ENCODE measurements at places on chromosomes 12 and 14.

GRCh38 chr12:124172636-124173035 lies 122.3 kb upstream of the RFLNA start:
- DNase-seq, result no peak

GRCh38 chr12:2023365-2023764 lies 19.1 kb upstream of the DCP1B start:
- DNase-seq, result no peak

DNA sequence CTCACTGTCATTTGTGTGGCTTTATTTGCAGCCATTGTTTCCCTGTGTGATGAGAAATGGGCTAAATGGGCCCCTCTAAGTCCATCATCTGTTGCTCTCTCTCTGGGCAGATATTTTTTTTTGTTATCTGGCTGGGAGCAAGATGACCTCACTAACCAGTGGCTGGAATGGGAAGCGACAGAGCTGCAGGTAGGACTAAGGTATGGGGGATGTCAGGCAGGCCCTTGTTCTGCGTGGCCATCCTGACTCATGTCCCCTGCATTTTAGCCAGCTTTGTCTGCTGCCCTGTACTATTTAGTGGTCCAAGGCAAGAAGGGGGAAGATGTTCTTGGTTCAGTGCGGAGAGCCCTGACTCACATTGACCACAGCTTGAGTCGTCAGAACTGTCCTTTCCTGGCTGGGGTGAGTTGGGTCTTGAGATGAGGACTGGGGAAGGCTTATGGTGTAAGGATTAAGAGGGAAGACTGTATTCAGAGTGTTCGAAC lies 1.3 kb downstream of the MARS1 start:
- DNase-seq, result no peak

DNA sequence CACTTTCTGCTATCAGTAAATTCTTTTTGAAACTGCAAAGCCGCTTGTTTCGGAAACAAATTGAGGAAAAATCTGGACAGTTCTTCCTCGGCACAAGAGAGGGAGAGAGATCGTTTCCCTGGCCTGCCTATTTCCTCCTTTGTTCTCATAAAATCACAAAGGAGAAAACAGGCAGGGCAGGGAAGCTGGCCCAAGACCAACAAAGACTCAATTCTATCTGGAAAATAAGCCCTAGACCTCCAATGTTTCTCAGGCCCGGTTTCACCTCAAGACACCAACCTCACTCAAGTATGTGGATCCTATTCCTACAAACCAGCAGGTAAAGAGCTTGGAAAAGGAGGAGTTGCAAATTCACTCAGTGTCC lies 19.5 kb downstream of the DICER1 start:
- no peak for DNase-seq

DNA sequence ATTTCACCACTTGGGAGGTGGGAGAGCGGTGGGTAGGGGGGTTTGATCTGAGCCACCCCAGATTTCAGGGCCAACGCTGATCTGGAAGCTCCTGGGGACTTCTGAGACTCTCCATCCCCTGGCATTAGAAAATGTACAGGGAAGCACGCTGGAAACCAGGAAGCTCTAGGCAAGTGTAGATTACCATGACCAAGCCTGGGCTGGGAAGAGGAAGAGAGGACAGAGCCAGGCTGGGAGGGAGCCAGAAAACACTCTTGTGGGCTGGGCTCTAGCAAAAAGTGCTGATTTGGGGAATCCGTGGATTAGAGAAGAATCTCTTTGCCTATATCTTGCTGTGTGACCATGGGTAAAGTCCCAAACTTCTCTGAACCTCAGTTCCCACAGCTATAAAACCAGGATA lies 236.7 kb downstream of the BCL11B start:
- no peak for DNase-seq

DNA sequence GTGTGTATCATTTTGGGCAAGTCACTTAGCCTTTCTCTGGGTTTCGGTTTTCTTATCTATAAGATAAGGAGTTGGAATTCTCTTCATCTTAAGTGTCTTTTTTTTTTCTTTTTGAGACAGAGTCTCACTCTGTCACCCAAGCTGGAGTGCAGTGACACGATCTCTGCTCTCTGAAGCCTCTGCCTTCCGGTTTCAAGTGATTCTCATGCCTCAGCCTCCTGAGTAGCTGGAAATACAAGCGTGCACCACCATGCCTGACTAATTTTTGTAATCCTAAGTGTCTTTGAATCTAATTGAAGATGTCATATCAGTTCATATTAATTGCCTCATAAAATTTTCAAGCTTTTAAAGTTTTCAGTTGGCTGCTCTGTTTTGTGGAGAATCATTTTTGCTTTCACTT lies 4.0 kb downstream of the SRGAP1 start:
- no peak for DNase-seq

DNA sequence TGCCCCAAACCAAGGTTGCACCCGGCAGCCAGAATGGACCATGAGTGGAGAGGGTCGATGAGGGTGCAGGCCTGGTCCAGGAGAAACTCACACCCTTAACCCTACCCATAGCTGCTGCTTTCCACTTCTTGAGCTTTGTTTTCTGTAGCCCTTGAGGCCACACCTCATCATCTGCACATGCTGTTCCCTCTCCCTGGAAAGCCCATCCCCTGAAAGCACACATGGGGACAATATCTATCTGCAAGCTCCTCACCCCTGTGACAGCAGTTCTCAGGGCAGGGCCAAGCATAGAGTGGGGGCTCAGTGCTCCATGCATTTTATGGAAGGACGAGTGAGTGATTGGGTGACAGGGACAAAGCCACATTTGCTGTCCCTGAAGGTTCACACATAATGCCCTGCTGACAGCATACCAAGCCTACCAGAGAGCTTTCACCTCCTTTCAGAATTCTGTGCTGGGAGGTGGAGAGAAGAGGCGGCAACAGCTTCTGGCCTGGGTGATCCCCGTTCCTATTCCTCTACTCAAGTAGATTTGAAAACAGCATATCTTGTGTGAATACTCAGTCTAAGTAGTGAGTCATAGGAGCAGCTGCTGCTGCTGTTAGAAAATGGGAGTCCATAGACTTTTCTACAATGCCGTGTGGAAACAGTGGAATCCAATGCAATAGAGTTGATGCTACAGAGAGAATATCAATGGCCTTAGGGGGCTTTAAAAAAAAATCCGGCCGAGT lies 44.6 kb downstream of the SRGAP1 start:
- DNase-seq, result no peak

DNA sequence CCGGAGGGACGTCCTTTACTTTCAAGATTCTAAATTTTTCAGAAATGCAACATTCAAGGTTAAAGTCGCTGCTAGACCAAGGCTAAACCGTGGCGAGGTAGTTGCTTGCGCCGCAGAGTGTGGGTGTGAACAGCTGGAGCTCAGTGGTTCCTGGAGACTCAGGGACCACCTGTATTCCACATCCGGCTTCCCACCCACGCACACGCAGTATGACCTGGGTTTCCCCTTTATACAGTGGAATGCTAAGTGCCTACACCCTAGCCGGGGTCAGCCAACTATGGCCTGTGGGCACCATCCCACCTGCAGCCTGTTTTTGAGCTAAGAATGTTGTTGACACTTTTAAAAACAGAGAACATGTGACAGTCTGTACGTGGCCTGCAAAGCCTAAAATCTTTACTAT lies 42.9 kb upstream of the TESC start:
- DNase-seq, result no peak

- no peak for DNase-seq
Measured at GRCh38 chr14:64053694-64054669, 201.2 kb downstream of the SYNE2 start.
